ENCODE measurements at places on chromosomes 3 and 15.

- DNase-seq: no peak
Observed at GRCh38 chr3:32089476-32089875, 16.9 kb upstream of the GPD1L start.

DNA sequence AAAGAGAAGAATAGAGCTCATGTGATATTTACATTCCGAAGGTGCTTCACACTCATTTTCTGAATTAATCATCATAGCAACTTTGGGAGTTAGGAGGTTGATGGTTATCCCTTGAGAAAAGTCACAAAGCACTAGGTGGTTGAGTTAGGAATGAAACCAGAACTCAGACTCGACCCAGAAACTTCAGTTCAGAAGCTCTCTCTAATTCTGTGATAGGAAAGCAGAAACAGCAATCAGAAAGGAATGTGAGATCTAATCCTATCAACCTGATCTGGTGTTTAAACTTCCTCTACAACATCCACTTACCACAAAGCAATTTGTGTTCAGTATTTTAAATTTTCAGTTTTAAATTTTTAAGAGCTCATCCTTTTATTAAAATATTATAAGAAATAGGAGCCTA is 211.2 kb downstream of the CNTN3 start:
- no peak for DNase-seq

- no peak for DNase-seq
Observed at GRCh38 chr15:87031540-87032230, 952.0 kb downstream of the AGBL1 start.

- no peak for DNase-seq
Observed at GRCh38 chr3:154389861-154390260, 40.1 kb downstream of the GPR149 start.

- DNase-seq: no peak
Observed at GRCh38 chr15:47870300-47870955, 153.1 kb downstream of the SEMA6D start.

GRCh38 chr15:29324746-29325145 is 55.1 kb upstream of the NSMCE3 start:
- DNase-seq: no peak

DNA sequence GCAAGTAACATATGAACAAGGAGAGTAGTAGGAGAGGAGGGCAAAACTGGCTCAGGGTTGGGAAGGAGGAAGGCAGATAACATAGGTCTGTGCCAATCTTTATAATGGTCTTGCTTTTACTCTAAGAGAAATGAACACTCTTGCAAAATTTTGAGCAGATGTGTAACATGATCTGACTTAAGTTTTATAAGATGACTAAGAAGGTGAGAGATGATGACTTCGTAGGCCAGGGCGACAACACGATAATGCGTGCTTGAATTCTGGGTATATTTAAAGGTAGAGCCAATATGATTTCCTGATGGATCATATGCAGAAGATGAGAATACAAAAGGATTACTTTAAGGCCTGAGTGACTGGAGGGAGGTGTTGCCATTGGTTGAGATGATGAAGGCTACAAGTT is 265.4 kb upstream of the KCNMB2 start:
- no peak for DNase-seq

DNA sequence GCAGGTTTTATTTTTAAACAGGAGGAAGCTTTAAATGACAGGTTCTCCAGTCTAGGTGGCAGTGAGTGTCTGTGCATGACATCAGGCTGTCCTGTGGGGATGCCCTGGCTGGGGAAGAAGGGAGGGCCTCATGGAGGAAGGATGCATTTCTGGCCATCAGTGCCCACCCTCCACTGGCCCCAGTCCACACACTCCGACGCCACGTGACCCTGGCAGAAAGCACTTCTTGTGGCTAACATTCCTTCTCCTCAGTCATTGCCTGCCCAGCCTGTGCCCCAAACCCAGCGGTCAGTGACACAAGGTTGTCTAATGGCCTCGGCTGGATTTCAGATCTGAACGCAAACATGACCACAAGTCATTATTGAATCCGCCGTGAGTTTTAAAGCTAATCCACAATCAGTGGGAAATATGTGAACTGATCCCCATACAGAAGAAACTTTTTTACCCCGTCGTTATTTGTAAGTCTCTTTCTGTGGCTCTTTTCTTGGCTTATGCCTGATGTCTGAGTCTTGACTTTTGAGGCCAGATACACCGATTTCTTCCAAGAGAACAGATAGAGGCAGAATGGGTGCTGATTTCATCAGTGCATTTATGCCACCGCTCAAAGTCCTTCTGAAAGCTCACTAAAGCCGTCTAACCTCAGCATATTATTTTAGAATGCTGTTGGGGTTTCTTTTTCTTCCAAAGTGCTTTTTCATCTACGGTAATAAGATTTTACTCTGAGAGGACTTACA is 17.3 kb upstream of the LRRK1 start:
- DNase-seq: no peak

DNA sequence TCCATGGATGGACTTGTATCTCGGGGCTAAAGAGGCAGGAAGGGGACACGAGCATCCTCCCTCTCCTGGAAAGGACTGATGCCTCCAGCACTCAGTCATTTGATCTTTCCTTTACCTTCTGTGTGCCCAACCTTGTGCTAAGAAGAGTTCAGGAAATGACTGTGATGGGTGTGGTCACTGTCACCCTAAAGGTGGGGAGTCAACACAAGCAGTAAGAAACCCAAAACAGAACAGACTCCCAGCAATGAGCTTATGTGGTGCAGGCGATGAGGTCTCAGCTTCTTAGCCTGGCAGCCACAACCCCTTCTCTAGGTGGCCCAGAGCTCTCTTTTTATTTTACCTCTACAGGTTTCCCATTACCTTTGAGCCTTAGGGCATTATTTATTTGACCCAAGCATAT is 3.8 kb downstream of the MPI start:
- no peak for DNase-seq

GRCh38 chr15:50098545-50098944 is 20.5 kb downstream of the ATP8B4 start:
- DNase-seq: no peak

DNA sequence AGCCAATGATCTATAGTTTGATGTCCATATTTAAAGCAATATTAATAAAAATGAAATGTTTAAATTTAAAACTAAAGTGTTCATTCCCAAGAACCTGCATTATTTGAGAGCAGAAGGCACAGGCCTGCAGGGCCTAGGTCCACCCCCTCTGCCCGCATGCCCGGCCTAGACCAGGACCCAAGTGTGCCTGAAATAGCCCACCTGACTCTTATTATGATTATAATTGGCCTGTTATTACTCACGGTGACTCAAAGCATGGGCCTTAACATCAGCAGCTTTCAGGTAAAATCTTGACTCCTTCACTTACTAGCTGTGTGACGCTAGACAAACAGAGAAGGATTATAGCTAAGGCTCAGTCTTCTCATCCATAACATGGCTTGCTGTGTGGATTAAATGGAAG is 128.8 kb downstream of the PLCL2 start:
- DNase-seq: no peak

GRCh38 chr15:67738056-67738455 is 87.3 kb upstream of the SKOR1 start:
- no peak for DNase-seq

DNA sequence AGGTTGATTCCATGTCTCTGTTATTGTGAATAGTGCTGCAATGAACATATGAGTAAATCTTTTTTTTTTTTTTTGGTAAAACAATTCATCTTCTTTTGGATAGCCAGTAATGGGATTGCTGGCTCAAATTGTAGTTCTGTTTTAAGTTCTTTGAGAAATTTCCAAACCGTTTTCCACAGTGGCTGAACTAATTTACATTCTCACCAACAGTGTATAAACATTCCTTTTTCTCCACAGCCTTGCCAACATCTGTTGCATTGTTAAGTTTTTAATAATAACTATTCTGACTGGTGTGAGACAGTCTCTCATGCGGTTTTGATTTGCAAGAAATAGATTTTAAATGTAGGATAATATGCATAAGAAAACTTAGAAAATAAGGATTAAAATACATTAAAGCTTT is 279.0 kb upstream of the EPHA3 start:
- DNase-seq: no peak

Measured in stimulated activated CD4-positive, alpha-beta T cell treated with anti-CD3 and anti-CD28 coated beads, Interleukin-12 subunit alpha, Interleukin-12 subunit beta, amount 100 ng/mL, for 4 hours (primary cell).